ENCODE measurements at places on chromosomes 7 and 10. TPM values are rescaled to one million over a fixed set of nuclear protein-coding genes. Genes with fewer than 3 reads are reported as not detected.

PROSER2 gene
- total RNA-seq = 2.7 TPM

ARPC1A gene
- 173 TPM for total RNA-seq

- DNase-seq = no peak
Measured at GRCh38 chr10:109029870-109030269, 893.4 kb downstream of the XPNPEP1 start.

CLRN3 gene
- 0.61 TPM for total RNA-seq

DNA sequence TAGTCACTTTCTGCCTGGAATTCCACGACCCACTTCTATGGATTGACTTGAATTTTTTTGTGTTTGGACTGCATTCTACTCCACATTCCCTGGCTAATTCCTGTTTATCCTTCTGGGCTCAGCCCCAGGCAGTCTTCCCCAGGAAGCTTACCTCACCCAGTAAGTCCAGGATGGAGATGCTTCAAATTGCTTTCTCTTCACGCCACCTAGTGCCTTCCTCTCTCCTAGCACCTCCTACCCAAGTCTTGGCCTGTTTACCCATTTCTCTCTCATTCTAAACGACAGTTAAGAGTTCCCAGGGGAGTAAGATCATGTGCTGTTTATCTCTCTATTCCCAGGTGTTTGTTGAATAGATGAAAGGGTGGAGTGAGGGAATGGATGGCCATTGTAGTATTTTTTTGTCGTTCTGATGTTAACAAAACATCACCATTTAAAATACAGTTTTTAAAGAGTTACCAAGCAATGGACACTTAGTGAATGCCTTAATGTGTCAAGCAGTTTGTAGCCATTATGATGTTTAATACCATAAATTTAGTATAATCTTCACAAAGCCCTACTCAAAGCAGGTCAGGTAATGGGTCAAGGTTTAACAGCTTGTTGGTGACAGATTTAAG, 45.5 kb upstream of the TARP start:
- DNase-seq = peak; percentile 28

SLC39A12 gene
- not detected for total RNA-seq

DNA sequence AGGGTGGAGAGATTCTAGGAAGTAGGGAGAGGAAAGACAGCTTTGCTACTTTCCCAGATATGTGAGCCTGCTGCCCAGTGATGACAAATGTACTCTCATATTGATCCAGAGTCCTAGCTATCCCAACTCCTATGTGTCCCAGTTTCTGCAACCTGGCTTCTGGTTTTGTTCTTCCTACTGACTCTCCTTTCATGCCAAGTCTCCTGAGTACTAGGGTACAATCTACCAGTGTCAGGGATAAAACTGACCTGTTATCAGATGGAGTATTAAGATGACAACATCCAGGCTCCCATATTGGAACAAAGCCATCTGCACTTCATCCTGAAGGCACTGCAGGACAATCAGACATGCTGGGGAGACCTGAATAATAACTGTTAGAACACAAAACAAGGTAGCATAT, 233.7 kb upstream of the PHYHIPL start:
- DNase-seq = no peak

GRCh38 chr10:60453036-60453435, 63.4 kb upstream of the ANK3 start:
- DNase-seq = no peak

CHST15 gene
- total RNA-seq = 51.7 TPM

DNA sequence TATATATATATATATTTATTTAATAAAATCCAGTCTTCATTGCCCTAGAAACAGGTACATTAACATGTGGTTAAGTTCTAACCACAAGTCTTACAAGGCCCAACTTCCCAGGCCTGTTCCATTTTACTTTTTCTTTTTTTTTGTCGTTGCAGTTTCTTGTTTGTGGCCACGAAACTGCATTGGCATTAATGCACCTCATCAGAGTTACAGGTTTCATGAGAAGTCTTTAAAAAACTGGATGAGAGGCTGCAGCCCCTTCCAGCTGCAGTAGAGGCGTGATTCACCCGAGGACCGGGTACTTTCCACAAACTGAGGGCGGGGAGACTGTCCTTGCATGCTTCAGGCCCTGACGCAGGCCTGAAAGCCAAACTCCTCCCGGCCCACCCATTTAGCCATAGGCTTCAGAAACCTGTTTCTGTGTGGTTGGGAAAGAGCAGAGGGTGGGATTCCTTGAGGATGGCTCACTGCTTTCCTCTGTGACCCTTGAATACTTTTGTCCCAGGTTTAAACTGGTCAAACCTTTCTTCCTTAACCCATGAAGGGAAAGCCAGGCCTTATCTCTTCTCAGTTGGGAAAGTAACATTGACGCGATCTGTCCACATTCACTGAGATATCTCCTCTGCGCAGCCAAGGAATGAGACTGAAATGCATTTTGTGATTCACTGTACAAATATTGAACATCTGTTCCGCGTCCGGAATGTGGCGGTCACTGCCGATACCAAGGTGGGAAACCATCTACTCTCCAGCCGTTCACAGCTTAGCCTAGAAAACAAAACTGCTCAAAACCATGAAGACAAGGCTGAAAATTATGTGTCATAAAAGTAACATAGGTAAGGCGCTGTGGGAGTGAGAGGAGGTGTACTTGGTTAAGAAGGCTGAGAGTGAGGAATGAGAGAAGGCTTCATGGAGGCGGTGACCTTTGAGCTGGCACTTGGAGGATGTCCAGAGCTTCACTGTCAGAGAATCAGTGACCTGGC, 311.7 kb downstream of the GATA3 start:
- no peak for DNase-seq

SPDYE5 gene
- total RNA-seq = not detected

GRCh38 chr7:117323851-117324711, 1.2 kb upstream of the WNT2 start:
- DNase-seq = no peak

GRCh38 chr7:152202056-152202455, 176.6 kb downstream of the GALNT11 start:
- no peak for DNase-seq

GRCh38 chr7:131040467-131040932, 287.2 kb upstream of the MKLN1 start:
- peak; percentile 70 for DNase-seq

DNA sequence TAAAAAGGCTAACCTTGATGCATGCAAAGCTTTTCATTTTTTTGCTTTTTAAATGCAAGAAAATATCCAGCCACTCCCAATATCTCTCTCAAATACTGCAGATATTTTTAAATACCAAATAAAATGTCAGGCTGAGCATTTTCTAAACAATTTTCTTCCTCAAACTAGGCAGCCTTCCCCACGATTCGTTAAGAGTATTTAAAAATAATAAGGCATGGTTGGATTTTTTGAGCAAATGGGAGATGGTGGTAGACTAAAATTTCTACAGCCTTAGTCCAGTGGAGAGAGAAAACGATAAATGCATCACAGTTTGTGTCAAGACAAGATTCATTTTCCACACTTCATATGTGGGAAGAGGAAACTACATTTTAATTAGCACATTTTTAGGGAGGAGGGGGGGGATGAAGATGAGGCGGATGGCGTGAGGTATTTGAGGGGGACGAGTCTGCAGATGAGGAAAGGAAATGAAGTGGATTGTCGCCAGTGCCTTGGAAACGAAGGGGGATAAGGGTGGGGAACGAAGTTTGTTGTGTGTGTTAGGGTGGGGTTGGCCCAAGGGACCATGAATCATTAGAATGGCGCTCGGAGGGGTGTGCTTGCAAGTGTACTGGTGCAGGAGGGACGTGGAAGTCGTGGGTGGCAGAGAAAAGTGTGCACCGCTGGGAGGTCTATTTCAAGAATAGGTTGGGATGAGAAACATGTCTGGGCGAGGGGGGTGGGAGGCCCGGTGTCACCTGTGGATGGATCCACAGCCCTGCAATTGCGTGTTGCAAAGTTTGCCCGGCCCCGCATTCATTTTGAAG, 1.2 kb upstream of the ADD3 start:
- no peak for DNase-seq

PON3 gene
- 6.6 TPM for total RNA-seq

GRCh38 chr10:97154781-97155180, 31.0 kb downstream of the SLIT1 start:
- no peak for DNase-seq

GRCh38 chr10:11180228-11180627, 162.6 kb downstream of the CELF2 start:
- peak; percentile 53 for DNase-seq

SORCS3 gene
- 1.7 TPM for total RNA-seq

- DNase-seq = no peak
Measured at GRCh38 chr7:143283381-143283780, 1.4 kb upstream of the TMEM139 start.

DNA sequence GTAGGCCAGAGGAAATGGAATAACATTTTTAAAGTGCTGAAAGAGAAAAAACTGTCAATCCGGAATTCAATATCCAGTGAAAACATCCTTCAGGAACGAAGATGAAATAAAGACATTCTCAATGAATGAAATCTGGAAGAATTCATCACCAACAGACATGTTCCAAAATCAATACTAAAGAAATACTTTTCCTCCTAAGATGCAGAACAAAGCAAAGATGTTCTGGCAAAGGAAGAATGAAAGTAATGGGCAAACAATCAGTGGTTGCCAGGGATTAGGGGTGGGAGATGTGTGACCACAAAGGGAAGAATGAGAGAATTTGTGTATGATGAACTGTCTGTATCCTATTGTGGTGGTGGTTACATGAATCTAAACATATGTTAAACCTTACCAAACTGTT, 52.8 kb upstream of the EEPD1 start:
- DNase-seq = no peak

- DNase-seq = no peak
Measured at GRCh38 chr10:110268971-110269370, 35.7 kb downstream of the SMNDC1 start.

TMEM178B gene
- total RNA-seq = 1.5 TPM

GRCh38 chr10:115129752-115130151, 36.6 kb downstream of the ATRNL1 start:
- no peak for DNase-seq

ABCC2 gene
- total RNA-seq = 0.57 TPM

- DNase-seq = no peak
Measured at GRCh38 chr10:81031774-81032173, 494.1 kb downstream of the SH2D4B start.

- no peak for DNase-seq
Measured at GRCh38 chr7:8251195-8251594, 10.8 kb downstream of the ICA1 start.

DNA sequence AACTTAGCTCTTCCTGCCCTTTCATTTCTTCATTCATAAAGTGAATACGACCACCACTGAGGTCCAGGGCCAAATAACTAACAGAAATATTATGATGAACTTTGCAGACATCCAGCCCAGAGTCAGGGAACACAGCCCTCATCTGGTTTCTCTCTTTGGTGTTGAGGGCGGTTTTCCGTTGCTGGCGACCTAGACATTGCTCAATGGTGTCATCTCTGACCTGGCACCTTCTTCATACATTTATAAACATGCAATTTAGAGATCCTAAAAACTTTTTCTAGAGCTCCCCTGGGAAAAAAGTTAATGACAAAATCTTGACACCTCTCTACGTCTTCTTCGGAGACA, 324 bp upstream of the TET1 start:
- DNase-seq = no peak

PANK1 gene
- total RNA-seq = 4.6 TPM

- DNase-seq = no peak
Measured at GRCh38 chr7:40815512-40815911, 680.7 kb downstream of the SUGCT start.

GRCh38 chr7:31860925-31861324, 173.9 kb downstream of the PPP1R17 start:
- no peak for DNase-seq

DNA sequence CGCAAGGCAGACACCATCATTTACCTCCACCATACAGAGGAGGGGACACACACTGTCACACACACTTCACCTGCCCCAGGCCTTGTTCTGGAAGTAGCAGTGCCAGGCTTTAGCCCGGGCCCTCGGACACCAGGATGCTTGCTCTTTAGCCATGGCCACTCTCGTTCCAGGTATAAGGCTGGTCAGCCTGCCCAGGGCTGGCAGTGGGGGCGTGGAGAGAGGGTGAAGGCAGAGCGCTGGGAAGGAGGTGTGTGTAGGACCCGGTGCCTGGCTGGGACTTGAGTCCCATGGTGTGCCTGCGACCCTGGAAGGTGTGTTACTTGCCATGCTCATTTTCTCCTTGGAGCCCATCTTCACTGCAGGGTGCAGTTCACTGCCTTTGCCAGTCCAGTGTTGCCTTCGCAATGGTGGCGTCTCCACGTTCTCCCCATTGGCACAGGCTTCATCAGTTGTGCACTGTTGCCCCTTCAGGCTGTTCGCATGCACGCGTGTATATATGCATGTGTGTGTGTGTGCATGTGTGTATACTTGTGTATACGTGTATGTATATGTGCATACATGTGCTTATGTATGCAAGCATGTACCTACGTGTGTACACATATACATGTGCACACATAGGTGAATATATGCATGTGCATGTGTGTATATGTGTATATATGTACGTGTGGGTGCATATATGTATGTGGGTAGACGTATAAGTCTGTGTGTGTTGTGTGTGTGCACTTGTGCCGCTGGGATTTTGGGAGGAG, 153.4 kb downstream of the CAMK1D start:
- no peak for DNase-seq

DNA sequence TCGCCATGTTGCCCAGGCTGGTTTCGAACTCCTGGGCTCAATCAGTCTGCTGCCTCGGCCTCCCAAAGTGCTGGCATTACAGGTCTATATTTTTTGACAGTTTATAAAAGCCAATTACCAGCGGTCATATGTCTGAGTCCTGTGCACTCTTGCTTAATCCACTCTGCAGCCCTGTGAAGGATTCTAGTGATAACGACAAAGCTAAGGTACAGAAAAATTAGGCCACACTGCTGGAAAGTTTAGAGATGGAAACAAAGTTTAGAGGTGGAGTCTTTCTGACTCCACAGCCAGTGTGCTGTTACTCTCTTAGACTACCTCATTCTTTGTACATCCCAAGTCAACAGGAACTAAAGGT, 707 bp downstream of the PTER start:
- no peak for DNase-seq

- DNase-seq = no peak
Measured at GRCh38 chr10:95561864-95562177, 650 bp upstream of the SORBS1 start.

GRCh38 chr7:138842111-138842510, 44.1 kb upstream of the ATP6V0A4 start:
- DNase-seq = peak; percentile 16

FAM25G gene
- not detected for total RNA-seq

SORBS1 gene
- total RNA-seq = 9.5 TPM

Data from adrenal gland (tissue), 19 donors.